Epithelial cell of esophagus (primary cell): ENCODE measurements at places on chromosomes 6 and 20.

GRCh38 chr20:34300809-34301586, 2.2 kb downstream of the AHCY start:
- DNase-seq = no peak

GRCh38 chr6:53737746-53738145, 57.1 kb upstream of the LRRC1 start:
- peak; percentile 51 for DNase-seq

GRCh38 chr6:108403236-108403635, 108.4 kb downstream of the AFG1L start:
- no peak for DNase-seq

GRCh38 chr6:83199173-83199862, 6.2 kb downstream of the RWDD2A start:
- DNase-seq = peak; percentile 10

DNA sequence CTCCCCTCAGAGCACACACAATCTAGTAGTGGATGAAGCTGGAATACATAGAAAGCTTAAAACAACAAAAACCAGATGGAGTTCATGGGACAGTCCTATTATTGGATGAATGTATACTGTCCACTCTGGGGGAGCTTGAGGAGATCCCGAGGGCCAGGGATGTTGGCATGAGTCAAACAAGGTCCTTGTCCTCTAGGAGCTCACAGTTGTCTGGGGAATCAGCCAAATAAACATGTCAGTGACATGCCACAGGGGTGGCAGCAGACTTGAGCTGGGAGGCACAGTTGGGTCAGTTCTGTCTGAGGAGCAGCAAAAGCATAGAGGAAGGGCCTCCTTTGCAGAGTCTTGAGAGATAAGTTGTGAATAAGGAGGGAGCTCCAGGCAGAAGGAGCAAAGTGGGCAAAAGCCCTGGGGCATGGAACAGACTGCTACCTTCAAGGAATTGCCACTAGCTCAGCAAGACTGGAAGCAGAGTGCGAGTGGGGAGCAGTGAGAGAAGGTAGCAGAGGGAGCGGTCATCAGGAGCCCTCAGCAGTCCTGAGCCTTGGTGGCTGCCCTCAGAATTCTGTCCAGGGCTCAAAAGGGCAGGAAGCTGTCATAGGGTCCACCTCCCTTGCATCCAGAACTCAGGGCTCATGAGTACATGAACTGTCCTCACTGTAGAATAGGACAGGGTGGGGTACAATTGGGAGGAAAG, 22.1 kb downstream of the L3MBTL1 start:
- DNase-seq = no peak

DNA sequence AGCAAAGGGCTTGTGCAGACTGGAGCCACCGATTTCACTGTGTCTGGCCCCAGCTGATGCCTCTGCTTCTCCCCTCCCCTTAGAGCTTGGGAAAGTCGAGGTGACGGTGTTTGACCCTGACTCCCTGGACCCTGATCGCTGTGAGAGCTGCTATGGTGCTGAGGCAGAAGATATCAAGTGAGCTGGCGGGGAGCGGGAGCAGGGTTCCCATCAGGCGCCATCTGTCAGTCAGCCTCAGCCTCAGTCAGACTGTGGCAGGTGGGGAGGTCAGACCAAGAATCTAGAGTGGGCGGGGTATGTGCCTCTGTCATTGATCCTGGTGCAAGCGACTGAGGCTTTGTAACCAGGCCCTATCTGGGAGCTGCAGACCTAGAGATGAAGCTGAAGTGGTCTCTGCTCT, 5.5 kb downstream of the ERGIC3 start:
- no peak for DNase-seq

DNA sequence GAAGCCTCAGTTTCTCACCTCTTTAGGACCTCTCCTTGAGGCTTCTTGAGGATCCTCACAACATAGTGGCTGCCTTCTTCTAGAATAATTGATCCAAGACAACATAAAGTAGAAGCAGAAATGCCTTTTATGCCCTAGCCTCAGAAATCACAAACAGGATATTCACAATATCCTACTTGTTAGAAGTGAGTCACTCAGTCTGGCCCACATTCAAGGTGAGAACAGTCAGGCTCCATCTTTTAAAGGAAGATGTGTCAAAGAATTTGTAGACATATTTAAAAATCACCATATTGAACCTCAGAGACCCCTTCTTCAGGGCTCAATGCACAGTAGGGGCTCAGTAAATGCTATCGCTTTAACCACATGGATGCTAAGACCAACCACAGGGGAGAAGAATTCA, 20.8 kb upstream of the FAM83D start:
- DNase-seq = no peak

DNA sequence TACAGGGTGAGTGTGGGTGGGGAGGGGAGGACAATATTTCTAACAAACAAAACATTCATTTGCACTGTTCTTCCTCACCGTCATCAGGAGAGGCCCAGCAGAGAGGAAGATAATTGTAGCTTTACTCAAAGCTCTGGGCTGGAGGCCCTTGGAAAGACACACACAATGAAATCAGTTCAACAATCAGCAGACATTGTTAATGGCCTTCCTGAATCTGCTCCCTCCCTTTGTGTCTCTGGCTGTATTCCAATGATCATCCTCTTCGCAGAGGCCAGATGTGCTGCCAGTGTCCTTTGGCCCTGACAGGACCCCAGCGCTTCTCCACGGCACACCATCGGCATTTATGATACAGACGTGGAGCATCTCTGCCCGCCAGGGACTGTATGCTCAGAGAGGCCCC, 44.6 kb upstream of the LRFN2 start:
- DNase-seq = no peak

DNA sequence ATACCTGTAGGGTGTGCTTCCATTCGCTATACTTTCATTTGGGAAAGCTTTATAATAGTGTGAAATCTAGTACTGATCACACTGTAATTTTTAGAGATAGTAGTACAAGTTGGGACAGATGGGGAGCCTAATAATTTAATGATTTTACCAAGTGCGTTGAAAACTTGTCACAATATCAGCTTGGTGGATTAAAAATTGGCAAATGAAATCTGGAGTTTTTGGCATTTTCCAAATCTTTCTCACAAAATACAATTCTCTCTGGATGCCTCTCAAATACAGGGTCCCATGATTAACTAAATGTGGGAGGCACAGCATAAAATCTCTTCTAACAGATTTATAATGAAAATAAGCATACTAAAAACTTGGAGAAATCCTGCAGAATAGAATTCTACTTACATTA, 96.4 kb downstream of the PLCB4 start:
- DNase-seq = no peak

DNA sequence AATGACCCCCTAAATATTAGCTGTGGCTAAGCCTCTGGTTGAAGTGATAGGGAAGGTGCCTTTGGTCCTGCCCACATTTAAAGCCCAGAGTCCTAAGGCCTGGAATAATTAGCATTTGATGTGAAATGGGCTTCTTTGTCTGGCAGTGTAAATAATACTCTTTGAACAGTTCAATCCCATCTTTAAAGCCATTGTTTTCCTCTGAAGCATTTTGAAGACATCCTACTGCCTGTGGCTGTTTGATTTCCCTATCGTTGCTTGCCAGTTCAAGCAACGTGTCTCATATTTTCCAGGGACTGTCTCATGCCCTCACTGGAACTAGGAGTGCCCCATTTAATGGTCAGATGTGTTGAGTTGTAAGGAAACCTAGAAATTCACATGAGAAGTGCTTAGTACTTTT, 89.3 kb upstream of the BTN3A2 start:
- DNase-seq = no peak

DNA sequence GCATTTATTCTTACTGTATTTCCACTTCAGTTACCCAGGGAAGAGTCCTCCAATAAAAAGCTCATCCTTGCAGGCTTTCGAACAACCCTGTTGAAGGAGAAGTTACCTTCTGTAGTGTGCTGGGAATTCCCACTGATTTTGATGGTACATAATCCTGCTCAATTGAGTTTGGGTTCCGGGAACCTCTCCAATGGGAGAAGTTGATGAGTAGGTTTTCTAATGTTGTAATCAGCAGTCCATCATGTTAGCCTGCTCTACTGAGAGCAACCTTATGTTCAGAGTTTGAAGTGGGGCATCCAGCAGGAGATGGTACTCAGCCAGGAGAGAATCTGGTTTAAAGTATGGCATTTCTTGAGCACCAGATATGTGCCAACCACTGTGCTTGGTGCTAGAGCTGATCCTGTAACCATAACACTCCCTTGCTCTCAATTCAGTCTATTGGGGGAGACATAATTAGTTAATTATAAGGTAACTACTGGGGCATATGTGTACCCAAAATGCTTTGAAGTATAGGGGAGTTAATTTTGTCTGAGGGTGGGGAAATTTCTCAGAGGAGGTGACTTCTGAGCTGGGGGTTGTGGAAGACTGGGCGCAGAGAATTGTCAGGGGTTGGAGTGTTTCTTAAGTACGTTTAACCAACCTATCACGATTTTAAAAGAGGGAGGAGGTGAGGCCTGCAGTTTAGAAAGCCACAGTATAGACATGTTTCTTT, 2.1 kb downstream of the TOP1 start:
- DNase-seq = peak; percentile 72

GRCh38 chr20:1940581-1940980, 45.4 kb downstream of the SIRPA start:
- DNase-seq = peak; percentile 45

DNA sequence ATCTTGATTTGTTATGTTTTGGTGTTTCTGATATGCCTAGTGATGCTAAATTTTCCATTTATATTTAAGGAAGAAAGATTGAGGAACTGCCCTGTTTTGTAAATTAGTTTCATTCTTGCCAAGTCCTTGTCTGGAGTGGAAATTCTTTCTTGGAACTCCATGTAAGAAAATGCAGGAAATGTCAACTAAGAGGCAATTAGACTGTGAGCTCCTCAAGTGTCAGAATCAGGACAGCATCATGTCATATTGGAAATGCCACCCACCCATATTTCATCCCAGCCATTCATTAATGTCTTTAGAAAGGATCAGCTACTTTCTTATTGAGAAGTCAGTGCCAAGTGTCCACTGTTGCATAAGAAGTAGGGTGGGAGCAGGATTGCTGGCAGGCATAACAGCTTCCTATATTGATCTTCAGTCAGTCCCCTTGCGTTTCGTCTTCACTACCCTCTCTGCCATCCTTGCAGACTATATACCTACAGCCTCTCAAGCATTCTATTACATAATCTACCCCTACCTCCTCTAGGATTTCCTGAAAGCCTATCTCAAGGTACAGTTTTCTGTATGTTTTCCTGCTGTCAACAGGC, 42.4 kb downstream of the HAO1 start:
- DNase-seq = no peak

- peak; percentile 70 for DNase-seq
These were observed 158.4 kb downstream of the GPX5 start for GRCh38 chr6:28683945-28684538.

DNA sequence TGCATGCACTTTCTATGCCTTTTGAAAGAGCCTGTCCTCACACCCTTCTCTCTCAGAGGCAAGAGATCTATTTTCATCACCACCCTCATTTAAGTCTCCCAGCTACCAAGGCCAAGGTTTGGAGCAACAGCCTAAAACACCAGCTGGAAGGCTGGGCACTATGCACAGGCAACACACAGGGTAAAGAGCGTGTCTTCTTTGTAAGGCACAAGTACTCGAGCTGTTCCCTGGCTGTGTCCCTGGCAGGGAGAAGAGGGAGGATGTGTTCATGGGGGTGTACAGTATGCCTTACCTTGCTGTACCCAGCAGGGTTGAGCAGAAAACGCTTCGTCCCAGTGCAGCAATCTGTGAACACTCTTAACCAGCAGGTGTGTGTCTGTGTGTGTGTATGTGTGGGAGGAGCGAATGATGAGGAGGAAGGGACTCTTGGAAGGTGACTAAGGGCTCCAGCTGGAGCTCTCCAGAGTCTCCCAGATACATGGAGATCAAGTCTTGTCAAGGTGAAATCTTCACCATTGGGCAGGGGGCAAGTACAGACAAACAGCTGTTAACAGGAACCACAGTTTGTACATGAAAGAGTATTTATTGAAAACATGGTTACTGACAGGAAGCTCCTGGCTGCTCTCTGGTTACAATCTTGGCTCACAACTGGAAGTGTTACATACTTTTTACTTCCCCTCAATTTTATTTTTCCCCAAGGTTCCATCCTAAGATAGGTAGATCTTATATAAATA, 40.8 kb downstream of the ELMO2 start:
- no peak for DNase-seq

GRCh38 chr20:56788671-56789610, 159.8 kb downstream of the TFAP2C start:
- DNase-seq = no peak

GRCh38 chr20:14715400-14715799, 378.0 kb upstream of the FLRT3 start:
- no peak for DNase-seq

DNA sequence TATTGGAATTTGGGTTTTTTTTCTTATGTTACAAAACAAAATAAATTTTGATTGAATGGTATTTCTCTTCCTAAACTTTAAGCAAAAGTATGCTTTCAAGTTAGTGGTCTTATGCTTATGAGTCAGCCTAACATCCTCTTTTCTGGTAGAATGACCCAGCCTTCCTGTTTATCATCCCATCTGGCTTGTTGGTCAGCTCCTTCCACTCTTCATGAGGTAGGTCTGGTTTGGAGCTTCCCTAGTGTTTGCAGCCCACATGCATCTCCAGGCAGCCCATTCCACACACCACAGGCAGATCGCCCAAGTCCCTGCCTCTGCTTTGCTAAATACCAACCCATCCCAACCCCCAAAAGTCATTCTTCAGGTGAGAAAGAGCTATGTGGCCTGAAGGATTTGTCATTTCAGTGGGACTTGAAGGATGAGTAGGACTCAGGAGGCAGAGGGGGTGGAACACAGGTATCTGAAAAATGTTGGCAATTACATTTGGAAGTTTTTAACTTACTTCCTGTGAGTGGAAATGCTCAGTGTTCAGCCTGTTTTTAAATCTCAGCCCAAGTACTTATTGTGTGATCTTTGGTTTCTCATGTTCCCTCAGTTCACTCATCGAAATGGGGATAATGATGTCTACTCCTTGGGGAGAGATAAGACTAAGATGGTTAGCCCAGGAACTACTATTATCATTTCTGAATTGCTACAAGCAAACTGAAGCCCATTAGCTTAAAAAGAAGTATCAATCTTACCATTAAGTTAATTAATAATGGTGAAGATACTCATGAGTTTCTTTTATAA, 294.0 kb downstream of the ADGB start:
- DNase-seq = peak; percentile 20

DNA sequence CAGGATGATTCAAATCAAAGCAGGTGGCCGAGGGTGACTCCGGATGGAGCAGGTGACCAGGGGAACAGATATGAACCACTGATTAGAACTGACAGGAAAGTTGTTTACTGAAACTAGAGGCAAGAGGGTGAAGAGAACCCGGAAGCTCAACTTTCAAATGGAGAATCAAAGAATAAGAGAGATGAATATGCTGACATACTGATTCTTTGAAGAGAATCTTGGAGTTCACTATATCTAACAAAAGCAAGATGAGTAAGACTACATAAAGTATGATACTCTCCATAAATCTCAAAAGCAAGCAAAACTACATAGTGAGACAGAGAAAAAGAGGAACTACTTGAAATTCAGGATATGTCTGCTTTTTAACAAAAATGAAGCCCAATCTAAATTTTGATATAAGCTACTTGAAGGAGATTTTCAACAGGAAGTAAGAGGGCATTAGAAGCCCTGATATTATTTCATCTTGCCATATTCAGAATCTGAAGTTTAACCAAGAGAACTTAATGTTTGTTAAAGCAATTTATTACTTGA, 4.0 kb upstream of the UBD start:
- no peak for DNase-seq

- DNase-seq = no peak
These were observed 26.0 kb downstream of the KCNQ2 start for GRCh38 chr20:63446216-63447024.

GRCh38 chr20:35091816-35092523, 637 bp downstream of the TRPC4AP start:
- no peak for DNase-seq

- DNase-seq = no peak
These were observed 129.6 kb downstream of the CD24 start for GRCh38 chr6:106844930-106845329.

- DNase-seq = no peak
These were observed 66.1 kb upstream of the EMILIN3 start for GRCh38 chr20:41432746-41433145.
